RWPE2 (cell line): ENCODE measurements at places on chromosomes 1 and 21.

DNA sequence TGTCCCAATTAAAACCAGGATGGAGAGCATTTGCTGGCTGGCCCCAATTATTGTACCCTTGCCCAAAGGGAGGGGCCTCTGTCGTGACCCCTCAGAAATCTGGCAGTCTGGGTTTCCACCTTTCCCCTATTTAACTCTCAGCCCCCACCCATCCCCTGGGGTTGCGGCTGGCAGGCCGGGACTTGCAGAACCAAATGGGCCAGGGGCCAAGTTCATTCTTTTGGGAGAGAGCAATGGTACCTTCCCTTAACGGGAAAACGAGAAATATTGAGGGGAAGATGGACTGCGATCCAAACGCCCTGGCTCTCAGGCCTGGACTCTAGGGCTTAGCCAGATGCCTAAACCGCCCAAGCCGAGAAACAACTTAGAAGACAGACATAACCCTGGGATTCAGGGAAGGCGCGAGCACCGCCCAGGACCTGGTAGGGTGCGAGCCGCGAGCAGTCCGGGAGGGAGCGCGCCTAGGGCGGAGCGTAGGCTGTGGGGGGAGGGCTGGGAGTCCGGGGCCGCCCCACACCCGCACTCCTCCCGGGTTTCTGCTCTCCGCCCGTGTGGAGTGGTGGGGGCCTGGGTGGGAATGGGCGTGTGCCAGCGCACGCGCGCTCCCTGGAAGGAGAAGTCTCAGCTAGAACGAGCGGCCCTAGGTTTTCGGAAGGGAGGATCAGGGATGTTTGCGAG, at the start of gene SLC27A3:
Gene SLC27A3 (plus strand): TSS at position 628 of the 678 bp plus-strand sequence. CDS start 91 bp downstream, outside the sequence.
- H3K27ac ChIP-seq: peak within 1 kb of the TSS; percentile 78
- H3K36me3 ChIP-seq: peaks cover 22% of the 10 kb centered on the region
- peaks cover 6% of the 10 kb centered on the region for H3K4me1 ChIP-seq

DNA sequence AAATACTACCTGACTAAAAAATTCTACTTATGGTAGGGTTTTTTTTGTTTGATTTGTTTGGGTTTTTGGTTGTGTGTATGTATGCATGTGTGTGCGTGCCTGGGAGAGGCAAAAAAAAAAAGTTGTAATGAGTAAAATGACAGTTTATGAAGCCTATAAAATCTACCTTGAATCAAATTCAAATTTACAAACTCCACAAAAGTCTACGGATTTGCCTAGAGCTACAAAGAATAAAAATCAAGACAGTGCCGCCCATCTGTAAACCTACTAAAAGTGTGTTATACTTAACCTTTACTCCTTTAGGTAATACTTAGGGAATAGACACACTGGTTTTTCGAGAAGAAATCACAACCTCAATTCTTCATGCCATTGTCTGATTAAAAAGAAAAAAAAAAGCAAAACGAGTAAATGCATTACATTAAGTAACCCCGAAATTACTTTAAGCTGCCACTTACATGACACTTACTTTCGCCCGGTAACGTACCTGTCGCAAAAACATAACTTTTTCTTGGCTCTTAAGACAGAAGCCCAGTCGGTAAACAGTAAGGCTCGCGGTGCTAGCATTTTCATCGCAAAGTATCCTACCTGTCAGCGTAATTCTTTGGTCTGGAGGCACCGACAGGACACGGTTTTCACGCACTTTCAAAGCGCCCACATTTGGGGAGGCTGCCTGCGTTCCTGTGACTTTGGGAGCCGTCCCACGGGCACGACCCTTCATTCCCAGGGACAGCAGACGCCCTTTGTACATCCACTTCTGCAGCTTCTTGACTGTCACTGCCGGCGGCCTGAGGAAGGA, 951 bp downstream of the SYDE2 start:
- H3K27ac ChIP-seq: peak overlapping the region; percentile 72
- no peaks in the 10 kb centered on the region for H3K27me3 ChIP-seq
- no peak for DNase-seq
- peaks cover 27% of the 10 kb centered on the region for H3K4me1 ChIP-seq
- H3K4me3 ChIP-seq: peak overlapping the region; percentile 87

DNA sequence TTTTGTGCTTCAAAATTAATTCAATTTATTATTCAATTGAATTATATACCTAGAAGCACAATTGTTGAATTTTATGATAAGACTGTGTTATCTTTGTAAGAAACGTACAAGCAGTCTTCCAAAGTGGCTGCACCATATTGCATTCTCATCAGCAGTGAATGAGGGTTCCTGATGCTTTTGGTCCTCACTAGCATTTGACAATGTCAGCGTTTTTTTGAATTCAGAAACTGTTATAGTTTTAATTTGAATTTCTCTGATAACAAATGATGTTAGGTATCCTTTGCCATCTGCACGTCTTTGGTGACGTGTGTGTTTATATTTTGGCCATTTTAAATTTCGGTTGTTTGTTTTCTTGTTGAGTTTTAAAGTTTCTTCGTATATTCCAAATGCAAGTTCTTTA, 553.0 kb upstream of the ZP4 start:
- H3K27ac ChIP-seq: no peak overlapping the region
- no peak for DNase-seq
- no peak overlapping the region for H3K4me3 ChIP-seq
- no peaks in the 10 kb centered on the region for H3K4me1 ChIP-seq
- no peaks in the 10 kb centered on the region for H3K27me3 ChIP-seq

DNA sequence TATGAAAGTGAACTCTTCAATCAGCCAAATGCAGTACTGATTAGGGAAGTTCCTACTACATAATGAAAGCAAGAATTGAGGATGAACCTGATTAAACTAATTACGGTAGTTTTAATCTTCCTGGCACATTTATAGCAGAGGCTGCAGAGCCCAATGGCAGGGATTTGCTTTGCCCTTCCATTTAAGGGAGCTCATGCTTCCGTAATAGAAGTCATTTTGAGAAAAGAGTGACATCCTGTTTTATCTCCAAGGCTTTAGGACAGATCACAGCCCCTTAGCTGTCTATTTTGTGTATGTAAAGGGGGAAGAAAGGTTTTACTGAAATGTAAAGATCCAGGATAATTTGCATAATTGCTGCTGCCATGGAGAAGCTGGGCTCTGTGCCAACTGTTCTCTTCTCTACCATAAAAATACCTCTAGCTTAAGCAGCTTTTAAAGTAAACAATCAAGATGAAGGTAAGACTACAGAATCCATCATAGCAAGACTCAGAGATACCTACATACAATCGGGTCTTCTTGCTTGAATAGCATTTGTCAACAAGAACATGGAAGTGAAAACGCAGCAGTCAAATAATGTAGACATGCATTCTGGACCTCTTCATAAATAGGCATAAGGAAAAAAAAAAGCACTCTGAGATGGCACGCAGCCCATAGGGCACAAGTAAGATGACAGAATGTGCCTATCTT, 62.5 kb downstream of the ASH1L start:
- 0 out of 2 replicates have a peak, but pooled peaks cover 4% of the 10 kb centered on the region for H3K36me3 ChIP-seq
- peaks cover 12% of the 10 kb centered on the region for H3K4me1 ChIP-seq
- H3K4me3 ChIP-seq: no peak overlapping the region
- H3K27me3 ChIP-seq: no peaks in the 10 kb centered on the region

GRCh38 chr1:45014321-45015028, 2.4 kb downstream of the UROD start:
- peaks cover 22% of the 10 kb centered on the region for H3K36me3 ChIP-seq
- H3K4me3 ChIP-seq: no peak overlapping the region
- H3K27ac ChIP-seq: no peak overlapping the region
- no peak for DNase-seq
- H3K27me3 ChIP-seq: no peaks in the 10 kb centered on the region
- peaks cover 4% of the 10 kb centered on the region for H3K4me1 ChIP-seq

GRCh38 chr1:10640843-10641553, 155.4 kb downstream of the CASZ1 start:
- H3K4me3 ChIP-seq: no peak overlapping the region
- DNase-seq: no peak
- H3K4me1 ChIP-seq: peaks cover 20% of the 10 kb centered on the region
- no peaks in the 10 kb centered on the region for H3K27me3 ChIP-seq
- H3K27ac ChIP-seq: no peak overlapping the region

DNA sequence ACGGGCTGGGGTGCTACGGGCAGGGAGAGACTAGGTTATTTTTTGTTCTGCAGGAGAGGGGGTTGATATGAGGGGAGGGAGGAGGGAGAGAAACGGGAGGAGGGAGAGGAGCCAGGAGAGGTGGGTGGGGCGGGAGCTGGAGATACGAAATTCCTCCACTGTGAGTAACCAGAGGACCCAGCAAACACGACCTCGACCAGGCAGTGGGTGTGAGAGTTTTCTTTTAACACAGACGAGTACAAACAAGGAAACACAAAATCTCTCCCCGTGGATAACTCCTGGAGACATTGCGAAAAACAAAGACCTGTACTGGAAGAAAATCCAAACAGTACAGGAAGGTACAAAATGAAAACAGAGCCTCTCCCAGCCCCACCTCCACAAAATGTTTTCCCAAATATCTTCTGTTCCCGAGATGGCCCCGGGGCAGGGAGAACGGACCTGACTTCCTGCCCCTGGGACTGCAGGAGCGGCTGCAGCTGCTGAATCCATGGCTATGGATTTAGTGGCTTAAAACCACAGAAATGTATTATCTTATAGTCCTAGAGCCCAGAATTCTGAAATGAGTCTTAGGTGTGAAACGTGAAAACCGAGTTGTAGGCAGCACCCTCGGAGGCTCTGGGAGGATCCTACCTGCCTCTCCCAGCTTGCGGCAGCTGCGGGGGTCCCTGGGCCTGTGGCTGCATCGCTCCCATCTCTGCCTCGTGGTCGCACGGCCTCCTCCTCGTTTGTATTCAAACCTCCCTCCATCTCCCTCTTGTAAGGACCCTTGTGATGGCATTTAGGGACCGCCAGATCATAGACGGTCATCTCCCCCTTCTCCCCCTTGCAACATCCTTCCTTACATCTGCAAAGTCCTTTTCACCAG, 82.2 kb downstream of the RIPK4 start:
- H3K27ac ChIP-seq: peak overlapping the region; percentile 91
- peaks cover 51% of the 10 kb centered on the region for H3K4me1 ChIP-seq
- no peak for DNase-seq
- no peaks in the 10 kb centered on the region for H3K36me3 ChIP-seq
- H3K27me3 ChIP-seq: no peaks in the 10 kb centered on the region
- no peak overlapping the region for H3K4me3 ChIP-seq

DNA sequence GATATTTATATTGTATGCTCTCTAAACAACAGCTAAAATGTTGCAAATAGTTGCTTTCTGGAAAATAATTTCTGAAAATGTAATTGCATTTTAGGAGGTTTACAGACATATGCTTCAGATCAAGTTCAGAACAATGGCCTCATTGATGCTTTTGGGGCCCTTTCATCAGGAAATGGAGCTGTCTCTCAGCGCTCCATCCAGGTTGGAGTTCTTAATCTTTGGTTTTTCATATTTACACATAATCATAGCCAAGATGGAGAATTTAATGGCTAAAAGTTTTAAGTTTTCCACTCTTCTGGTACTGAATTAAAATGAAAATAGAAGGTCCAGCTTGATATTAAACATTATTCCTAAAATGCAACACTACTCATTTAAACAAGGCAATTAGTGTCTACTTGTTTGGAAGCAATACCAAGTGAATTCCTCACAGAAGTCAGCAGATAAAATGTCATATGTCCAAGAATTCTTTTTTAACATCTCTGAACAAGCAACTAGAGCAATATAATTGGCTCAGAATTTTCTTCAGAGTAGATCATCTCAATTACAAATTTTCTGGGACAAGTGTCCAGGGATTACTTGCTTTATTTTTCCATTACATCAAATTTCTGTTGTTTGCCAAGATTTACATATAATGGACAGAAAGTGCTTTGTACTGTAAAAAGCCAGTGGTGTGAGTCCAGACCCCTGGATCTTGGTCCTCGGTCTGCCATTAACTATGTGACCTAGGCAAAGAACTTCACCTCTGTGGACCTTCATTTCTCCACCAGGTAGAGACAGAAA, 22.6 kb downstream of the CLCA1 start:
- H3K4me1 ChIP-seq: no peaks in the 10 kb centered on the region
- DNase-seq: no peak
- no peaks in the 10 kb centered on the region for H3K27me3 ChIP-seq
- no peak overlapping the region for H3K4me3 ChIP-seq
- H3K36me3 ChIP-seq: no peaks in the 10 kb centered on the region

DNA sequence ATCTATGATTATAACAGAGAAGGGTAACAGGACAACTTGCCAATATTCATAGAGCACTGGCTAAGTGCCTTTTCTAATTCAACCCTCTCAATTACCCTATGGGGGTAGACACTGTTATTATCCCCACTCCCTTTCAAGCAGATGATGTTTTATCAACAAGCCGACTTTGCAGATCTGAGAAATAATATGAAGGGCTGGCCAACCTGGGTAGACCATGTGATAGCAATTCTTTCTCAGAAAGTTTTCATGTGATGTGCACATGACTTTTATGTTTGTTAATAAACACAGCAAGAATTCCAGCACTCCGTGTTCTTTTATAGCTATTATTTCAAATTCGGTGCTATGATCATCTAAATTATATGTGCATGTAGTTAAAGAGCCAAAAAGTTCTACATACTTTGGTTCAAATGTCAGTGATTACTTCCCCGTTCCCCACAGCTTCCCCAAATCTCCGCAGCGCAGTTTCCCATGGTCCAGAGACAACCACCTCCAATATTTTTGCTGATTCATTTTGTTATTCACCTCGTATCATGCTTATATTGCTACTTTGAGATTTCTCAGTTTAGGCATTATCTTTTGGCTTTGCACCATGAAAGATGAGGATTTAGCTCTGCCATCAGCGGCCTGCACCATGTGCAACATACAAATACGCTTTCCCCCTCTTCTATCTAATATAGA, 96.7 kb upstream of the GADD45A start:
- H3K27me3 ChIP-seq: no peaks in the 10 kb centered on the region
- no peak for DNase-seq
- H3K4me3 ChIP-seq: no peak overlapping the region
- no peaks in the 10 kb centered on the region for H3K36me3 ChIP-seq
- no peak overlapping the region for H3K27ac ChIP-seq

DNA sequence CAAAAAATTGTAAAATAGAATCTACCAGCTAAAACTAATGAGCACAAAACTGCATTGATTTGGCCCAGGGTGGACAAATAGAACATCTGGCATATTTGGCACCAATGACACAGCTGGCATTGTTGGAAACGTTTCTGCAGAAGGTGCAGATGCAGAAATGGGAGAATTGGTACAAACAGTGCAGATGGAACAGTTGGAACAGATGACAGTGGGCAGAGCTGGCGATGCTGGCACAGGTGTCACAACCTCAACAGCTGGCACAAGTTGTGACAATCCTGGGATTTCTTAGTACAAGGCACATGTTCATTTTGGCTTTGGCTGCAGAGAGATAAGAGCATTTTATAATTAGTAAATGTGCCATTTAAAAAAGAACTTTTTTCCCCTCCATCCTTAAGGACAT, 91.1 kb upstream of the ZBTB18 start:
- no peaks in the 10 kb centered on the region for H3K36me3 ChIP-seq
- no peak for DNase-seq
- no peaks in the 10 kb centered on the region for H3K27me3 ChIP-seq
- no peaks in the 10 kb centered on the region for H3K4me1 ChIP-seq
- H3K27ac ChIP-seq: no peak overlapping the region

- no peaks in the 10 kb centered on the region for H3K4me1 ChIP-seq
- no peak for DNase-seq
- H3K4me3 ChIP-seq: no peak overlapping the region
- H3K27me3 ChIP-seq: no peaks in the 10 kb centered on the region
These were observed 4.3 kb downstream of the STK40 start for GRCh38 chr1:36381405-36381804.
